GM12865 (cell line): ENCODE measurements at places on chromosomes 5 and 9.
A peak's percentile ranks its signal among the peaks of the same experiment; 100 is the strongest.

- DNase-seq = no peak
These were observed 520.0 kb upstream of the CLINT1 start for GRCh38 chr5:158378931-158379330.

- peak; percentile 97 for DNase-seq
These were observed 2.2 kb downstream of the AKNA start for GRCh38 chr9:114385397-114386181.

GRCh38 chr9:105912863-105913516, 218.6 kb downstream of the TMEM38B start:
- no peak for DNase-seq

GRCh38 chr5:72126796-72127195, 19.5 kb downstream of the MAP1B start:
- no peak for DNase-seq

GRCh38 chr9:36988848-36989247, 45.2 kb downstream of the PAX5 start:
- DNase-seq = peak; percentile 64

GRCh38 chr5:149152317-149152746, 11.0 kb downstream of the ABLIM3 start:
- DNase-seq = no peak

DNA sequence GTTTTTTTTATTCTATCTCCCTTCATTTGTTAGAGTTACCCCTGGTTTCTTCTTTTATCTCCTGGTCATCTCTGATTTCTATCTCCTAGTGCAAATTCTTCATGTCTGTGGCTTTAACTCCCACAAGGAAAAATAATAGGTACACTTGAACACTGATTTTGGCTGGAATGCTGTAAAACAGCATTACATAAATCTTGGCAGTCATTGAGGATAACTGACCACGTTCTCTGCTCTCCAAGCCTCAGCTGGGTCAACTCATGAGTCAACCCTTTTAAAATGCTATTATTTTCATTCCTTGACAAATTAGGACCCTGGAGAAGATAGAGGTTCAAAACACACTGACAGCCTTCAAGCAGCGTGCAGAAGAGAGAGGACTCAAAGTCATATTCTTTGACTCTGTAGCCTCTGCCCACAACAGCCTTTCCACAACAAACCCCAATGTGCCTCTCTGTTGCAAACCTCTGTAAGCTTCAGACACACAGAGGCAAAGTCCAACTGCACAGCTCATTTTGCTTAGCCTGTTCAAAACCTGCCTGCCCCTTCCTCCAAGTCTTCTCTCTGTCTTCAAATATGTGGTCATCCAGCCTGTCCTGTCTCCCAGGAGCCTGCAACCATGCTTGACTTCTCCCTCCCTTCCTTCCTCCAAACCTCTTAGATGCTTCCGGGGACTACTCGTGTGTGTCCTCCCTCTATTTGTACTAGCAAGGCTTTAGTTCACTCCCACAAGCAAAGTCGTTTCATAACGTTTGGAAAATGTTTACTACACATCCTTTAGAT, 398.4 kb downstream of the MED10 start:
- DNase-seq = no peak

DNA sequence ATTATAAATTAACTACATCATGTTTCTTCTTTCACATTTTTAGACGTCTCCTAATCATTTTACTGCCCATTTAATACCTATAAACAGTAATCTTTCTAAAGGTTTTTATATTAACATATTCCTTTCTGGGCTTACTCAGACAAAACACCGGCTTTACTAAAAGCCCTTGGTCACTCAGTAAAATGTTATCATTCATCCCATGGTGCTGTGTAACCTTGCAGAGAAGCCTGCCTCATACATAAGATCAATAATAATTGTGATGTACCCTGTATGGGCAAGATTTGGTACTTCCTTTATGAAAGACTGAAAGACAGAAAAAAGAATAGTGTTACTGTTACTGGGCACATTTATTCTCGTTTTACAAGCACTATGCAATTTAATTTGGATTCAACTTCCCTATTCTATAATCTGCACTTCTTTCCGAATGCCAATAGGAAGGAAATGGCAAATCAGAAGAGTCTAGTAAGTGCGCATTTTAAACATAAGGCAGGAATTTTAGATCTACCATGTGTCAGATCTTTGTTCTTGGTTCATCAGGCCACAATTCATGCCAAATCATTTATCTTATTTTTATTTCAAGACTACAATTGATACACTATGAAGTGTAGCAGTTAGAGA, 522.2 kb downstream of the CSNK1G3 start:
- DNase-seq = no peak

GRCh38 chr5:77353251-77353650, 138.9 kb downstream of the WDR41 start:
- DNase-seq = no peak
